Sigmoid colon (tissue), 7 donors: ENCODE measurements at places on chromosomes 4 and X. TPM values are rescaled to one million over a fixed set of nuclear protein-coding genes. Genes with fewer than 3 reads are reported as not detected.
A peak's percentile ranks its signal among the peaks of the same experiment; 100 is the strongest.

DNA sequence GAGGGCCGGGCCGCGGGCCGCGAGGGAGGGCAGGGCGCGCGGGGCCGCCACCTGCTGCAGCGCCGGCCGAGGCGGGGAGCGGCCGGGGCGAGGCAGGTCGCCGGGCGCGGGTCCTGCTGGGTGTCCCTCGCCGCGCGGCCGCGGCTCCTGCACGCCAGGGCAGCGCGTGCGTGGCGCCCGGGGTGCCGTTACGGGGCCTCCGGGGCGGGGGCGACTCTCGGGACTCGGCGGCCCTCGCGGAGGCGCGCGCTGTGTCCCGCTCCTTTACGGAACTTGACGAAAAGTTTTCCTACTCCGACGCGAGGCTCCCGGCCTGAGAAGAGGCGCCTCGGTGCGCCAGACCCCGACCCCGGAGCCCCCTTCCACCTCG is 329 bp downstream of the TBC1D14 start:
- no peak for DNase-seq

GRCh38 chr4:1646690-1647089 is 37.4 kb downstream of the FAM53A start:
- no peak for DNase-seq

GRCh38 chr4:104693601-104694201 is 199.0 kb upstream of the CXXC4 start:
- DNase-seq: no peak

DNA sequence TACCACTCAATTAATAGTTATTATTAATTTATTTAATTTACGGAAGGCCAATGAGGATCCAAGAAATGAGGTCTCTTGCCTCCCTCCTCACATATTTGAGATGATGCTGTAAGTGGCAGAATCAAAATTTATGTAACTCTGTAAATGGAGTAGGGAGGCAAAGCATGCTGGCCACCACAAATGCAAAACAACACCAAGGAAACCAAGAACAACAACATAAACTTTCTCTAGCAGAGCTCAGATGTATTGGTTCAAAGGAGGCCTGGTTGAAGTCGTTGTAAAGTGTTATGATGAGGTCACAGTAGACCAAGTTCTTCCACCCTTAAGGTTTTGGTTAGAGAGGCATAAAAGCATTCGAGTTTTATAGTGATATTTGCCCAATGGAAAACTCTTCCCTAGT is 194.8 kb upstream of the FAT1 start:
- DNase-seq: no peak

- DNase-seq: no peak
These were observed 230.8 kb upstream of the ANKRD50 start for GRCh38 chr4:124943145-124943889.

- DNase-seq: no peak
These were observed 158.8 kb downstream of the IDS start for GRCh38 chrX:149346306-149346705.

DNA sequence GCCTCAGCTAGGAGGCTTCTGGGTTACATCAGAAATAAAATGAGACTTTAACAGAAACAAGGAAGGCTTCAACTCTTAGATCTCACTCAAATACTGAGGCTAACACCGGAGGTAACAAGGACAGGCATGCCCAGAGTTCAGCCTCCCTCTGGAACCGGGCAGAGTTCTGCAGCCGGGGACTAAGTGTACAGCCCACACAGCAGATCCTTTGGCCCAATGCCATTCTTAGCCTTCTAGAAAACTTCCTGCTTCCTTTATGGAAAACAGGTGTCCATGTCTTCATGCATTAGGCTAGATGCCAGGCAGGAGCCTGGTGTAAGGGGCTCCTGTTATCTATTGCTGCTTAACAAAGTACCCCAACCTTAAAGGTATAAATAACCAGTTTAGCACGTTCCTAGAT is 369.7 kb downstream of the BCOR start:
- DNase-seq: peak; percentile 68

DNA sequence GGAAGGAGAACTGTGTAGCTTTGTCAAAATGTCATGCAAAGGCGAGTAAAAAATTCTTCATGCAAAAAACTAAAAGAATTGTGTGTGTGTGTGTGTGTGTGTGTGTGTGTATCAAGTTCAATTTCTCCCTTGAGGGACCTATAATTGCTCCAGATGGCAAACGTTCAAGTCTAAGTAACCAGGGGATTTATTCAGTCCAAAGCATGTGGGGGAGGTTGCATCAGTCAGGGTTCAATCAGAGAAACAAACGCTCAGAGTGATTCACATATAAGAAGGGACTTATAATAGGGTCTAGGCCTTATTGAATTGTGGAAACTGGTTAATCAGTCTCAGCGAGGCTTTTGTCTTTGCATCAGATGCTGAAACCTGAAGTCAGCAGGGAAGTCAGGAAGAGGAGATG is 5.0 kb downstream of the DCAF8L1 start:
- DNase-seq: no peak

CSAG3 gene
- total RNA-seq: not detected
